Lung (tissue), 17 donors: ENCODE measurements at places on chromosomes 5 and 9. TPM values are rescaled to one million over a fixed set of nuclear protein-coding genes. Genes with fewer than 3 reads are reported as not detected.

The HSD17B3 gene
- total RNA-seq = 0.37 TPM

The TIMD4 gene
- 1.5 TPM for total RNA-seq

DNA sequence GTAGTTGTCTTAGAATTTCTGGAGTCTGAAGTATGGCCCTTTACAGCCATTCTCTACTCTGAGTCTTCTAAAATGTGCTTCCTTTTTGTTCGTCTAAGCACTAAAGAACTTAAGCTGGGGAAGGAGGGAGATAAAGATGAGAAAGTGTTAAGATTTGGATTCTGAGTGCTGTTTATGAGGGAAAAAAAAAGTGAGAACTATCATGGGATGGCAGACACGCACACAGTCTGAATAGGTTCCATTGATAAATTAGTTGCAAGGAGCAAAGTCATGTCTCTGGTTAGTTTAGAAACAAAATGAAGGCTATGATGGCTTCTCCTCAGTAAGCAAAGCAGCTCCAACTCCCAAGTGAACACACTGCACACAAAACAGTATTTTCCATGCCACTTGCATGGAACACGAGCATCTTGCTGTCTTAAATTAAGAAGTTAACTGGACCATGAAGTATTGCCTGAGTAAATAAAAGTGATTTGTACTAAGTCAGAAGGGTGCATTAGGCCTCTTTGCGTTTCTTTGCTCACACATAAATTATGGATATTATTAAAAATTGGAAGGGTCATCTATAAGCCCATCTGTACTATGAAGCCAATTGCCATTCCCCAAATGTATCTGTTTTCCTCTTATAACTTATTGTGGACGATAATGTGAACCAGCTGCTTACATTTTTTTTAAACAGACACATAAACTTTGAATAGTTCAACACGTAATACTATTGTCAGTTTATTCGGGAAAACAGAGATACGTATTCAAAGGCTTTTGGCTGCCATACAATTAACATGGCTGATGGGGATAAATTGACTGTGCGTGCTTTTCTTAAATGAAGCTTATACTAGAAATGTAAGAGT is 199.3 kb downstream of the SGCD start:
- peak; percentile 92 for DNase-seq

The CD14 gene
- total RNA-seq = 57.9 TPM

- no peak for DNase-seq
Measured at GRCh38 chr9:11821306-11821975, 871.7 kb upstream of the TYRP1 start.

DNA sequence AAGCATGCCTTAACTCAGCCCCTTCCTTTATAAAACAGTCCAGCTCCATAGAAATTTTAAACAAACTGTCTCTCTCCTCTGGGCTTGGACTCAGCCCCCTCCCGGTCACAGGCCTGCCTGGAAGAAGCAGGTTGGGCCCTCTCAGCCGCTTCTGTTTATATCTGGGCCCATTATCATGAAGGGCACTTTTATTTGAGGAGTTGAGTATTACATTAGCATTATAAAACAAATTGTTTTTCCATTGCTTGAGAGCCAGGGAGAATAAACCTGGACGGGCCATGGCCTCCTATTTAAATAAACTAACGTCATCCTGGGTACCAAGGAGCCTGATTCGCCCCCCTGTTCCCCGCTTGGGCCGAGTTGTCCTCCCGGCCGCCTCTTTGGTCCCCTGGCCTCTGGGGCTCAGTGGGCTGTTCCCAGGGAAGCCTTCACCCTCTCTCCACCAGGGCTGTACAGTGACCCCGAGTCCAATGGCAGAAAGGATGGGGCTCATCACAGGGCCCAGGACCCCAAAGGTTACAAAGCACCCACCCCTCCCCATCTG is 13.2 kb downstream of the IRX2 start:
- peak; percentile 17 for DNase-seq

DNA sequence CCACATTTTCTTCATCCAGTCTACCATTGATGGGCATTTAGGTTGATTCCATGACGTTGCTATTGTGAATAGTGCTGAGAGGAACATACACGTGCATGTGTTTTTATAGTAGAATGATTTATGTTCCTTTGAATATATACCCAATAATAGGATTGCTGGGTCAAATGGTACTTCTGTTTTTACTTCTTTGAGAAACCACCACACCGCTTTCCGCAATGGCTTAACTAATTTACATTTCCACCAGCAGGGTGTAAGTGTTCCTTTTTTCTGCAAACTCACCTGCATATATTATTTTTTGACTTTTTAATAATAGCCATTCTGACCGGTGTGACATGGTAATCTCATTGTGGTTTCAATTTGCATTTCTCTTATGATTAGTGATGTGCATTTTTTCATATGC is 82.2 kb upstream of the RFX3 start:
- DNase-seq = no peak
